Large intestine (tissue), 12 donors: ENCODE measurements at places on chromosomes 7 and 10.
A peak's percentile ranks its signal among the peaks of the same experiment; 100 is the strongest.

GRCh38 chr10:121281576-121281975, 316.7 kb downstream of the FGFR2 start:
- DNase-seq = peak; percentile 39

DNA sequence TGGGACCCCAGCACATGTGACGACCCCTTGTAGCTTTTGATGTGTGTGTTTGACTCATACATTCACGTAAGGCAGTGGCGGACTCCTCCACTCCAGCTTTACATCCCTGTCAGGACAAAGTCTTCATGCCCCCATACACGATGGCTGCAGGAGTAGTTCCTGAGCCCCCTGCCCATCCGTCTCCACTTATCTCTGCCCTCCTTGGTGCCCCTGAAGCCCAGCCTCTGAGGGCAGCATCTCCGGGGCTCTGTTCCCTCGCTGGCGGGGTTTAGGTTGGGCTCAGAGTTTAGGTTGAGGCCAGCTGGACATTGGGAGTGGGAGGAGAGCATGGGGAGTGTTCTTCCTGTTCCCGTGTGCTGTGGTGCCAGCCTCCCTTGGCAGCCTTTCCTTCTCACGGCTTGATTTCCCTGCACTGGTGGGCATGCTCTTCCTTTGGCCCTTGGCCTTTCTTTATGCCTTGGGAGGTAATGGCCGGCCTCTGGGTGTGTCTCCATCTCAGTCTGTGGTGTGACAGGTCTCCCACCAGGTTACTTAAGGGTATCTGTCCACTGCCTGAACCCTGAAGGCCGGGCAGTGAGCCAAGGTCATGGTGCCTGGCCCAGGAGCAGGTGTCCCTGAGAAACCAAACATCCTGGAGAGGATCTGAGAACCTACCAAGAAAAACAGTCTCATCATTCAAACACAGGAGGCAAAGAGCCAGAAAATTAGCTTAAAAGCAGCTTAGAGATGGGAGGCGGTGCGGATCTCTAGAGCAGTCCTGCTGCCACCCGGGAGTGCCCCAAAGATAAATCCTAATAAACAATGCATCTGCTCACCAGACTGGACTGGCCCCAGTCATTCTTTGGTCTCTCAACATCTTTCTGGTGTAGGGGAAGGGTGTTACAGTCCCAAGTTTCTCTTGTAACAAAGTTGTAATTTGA, 85.5 kb downstream of the GLRX3 start:
- DNase-seq = no peak

DNA sequence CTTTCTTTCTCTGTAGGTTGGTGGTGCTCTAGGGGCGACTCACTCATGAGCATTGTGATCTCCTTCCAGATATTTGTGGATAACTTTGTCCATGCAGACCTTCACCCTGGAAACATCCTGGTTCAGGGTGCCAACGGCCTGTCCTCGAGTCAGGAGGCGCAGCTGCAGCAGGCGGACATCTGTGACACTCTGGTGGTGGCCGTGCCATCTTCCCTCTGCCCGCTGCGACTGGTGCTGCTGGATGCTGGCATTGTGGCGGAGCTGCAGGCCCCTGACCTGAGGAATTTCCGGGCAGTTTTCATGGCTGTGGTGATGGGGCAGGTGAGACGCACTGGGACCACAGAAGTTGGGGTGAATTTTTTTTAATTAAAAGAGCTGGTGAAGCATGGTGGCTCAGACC, 9.6 kb upstream of the NDUFB2 start:
- DNase-seq = no peak

DNA sequence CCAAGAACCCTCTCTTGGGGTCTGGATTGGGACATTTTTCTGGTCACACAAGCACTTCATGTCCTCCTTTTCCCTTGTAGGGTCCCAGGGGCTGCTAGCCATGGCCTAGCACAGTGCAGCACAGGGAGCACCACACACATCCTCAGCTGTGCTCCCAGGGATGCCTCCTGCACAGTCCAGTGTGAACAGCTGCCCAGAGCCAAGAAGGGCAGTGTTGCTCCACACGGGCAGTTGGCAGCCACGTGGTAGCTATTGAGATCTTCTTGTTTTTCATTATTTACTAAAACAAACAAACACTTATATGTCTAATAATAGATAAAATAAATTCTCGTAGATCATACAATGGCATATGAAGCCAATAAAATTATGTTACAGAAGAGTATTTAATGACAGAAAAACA, 13.9 kb upstream of the LANCL2 start:
- DNase-seq = no peak

DNA sequence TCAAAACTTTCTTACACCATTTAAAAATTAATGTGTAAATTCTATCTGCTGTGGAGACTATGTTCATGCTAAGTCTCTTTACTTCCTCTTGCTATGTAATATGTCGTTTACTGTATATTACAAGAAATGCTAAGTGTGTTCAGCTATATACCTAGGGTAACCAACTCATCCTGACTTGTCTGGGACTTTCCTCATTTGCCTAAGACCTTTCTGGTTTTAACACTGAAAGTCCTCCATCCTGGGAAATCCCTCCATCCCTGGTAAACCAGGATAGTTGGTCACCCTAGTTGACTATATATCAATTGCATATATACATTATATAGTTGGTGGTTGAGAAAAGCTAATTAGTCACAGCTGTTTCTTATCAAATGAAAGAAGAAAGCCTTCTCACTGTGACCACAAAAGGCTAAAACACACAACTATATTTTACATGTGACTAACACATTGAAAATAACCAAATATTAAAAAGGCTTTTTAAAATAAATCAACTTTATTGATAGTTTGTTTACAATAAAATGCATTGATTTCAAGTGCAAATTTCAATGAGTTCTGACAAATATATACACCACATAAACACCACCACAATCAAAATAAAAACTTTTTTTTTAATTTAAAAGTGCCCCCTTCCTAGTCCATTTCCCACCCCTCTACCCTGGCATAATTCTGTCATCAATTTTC, 167.7 kb upstream of the INHBA start:
- DNase-seq = no peak

DNA sequence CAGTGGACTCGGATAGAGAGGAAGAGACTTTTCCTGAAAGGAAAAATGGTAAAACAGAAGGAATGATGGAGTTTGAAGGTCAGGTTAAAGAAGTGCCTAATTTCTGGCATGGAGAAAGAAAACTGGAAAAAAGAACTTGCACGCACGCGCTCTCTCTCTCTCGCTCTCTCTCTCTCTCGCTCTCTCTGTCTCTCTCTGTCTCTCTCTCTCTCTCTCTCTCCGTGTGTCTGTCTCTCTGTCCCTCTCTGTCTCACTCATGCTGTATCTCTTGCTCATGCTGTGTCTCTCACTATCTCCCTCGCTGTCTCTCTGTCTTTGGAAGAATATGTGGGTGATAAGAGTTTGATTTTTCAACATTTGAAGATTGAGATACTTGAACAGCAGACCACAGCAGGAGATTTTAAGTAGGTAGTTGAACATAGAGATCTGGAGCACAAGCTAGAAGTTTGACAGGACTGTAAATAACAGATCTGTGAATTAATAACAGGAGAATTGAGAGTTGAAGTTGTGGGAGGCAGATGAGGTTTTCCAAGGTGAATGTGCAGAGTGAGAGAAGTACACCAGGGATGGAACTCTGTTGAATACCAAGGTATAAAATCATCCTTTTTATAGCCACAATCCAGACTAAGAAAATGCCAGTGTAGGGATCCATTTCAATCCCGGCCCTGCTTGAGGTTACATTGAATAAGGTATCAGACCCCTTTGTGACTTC, 33.1 kb downstream of the ADD3 start:
- DNase-seq = no peak

DNA sequence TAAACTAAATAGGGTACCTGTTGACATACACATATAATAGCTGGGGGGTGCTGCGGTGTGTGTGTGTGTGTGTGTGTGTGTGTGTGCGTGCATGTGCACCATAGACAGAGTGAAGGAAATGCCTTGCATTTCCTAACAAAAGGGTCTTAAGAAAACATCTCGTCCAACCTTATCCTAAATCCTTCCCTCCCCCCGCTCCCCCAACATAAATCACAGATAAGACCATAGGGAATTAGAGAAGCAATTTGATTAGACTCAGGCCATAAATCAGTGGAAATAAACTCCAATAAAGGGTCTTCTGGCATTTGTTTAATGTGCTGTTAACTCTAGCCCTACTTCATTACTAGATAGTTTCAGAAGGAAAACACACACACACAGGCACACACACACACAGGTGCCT, 148.5 kb downstream of the PPP1R17 start:
- DNase-seq = no peak

DNA sequence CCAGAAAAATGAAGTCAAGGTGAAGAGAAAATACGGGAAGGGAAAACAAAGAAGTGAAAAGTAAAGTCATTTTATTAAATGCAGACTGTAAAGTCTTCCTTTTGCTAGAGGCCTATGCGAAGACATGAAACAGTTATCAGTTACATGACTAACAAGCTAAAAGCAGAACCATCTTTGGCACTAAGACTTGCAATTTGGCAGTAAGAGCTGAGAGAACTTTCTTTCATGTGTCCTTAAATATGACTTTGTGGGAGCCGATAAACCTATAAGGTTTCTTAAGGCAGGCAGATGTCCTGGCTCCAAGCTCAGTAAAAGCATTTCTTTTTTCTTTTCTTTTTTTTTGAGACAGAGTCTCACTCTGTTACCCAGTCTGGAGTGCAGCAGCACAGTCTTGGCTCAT, 10.4 kb downstream of the ANLN start:
- no peak for DNase-seq

DNA sequence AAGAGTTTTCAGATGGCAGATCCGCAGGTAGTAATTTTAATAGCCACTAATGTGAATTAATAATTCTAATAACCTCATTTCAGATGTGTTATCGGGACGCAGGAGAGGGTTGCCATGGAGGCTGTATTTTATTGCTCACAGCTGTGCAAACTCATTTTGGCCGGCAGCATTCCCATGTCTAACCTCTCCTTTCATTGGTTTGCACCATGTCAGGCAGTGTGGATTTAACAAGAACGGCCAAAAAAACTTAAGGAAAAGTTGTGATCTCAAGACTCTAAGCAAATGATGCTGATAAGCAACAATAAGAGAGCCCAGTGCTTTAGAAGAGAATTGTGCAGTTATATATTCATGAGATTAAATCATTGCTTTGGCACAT, 88.7 kb upstream of the NRP1 start:
- DNase-seq = peak; percentile 41

DNA sequence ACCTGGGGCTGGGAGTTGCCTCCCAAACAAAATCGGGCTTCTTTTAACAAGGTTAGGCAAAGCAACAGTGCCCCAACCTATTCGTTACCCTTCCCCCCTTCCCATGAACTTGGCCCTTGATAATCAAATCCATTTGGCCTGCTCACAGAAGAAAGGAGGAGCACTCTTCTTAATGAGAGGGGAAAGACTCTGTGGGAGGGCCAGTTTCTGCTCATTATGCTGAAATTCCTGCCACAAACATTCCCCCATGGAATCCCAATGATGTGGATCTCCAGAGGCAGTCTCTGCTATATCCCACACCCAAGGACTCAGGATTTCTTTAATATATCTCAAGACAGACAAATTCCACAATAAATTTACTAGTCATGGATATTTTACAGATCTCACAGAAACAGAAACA, 43.0 kb downstream of the LSM5 start:
- DNase-seq = no peak

- no peak for DNase-seq
These were observed 369.6 kb downstream of the KCNMA1 start for GRCh38 chr10:77267703-77268675.
